A375 (cell line): ENCODE measurements at places on chromosomes 6 and 20. TPM values are rescaled to one million over a fixed set of nuclear protein-coding genes. Genes with fewer than 3 reads are reported as not detected.

OR2B6 gene
- total RNA-seq, result not detected in 2 replicates

IL20RA gene
- total RNA-seq, result not detected in 2 replicates

HLA-DQB2 gene
- total RNA-seq, result 0.19 TPM in 1 of 2 replicates, not detected in the other

RAET1L gene
- 0.08 TPM in 1 of 2 replicates, not detected in the other for total RNA-seq

MATN4 gene
- total RNA-seq, result 1.1 and 1.9 TPM in 2 replicates

ELMO2 gene
- 23.3 and 27.2 TPM in 2 replicates for total RNA-seq

THBD gene
- total RNA-seq, result 0.56 and 0.79 TPM in 2 replicates

CTCFL gene
- not detected in 2 replicates for total RNA-seq
